Tongue (tissue), 3 donors: ENCODE measurements at places on chromosomes 2 and 18.

DNA sequence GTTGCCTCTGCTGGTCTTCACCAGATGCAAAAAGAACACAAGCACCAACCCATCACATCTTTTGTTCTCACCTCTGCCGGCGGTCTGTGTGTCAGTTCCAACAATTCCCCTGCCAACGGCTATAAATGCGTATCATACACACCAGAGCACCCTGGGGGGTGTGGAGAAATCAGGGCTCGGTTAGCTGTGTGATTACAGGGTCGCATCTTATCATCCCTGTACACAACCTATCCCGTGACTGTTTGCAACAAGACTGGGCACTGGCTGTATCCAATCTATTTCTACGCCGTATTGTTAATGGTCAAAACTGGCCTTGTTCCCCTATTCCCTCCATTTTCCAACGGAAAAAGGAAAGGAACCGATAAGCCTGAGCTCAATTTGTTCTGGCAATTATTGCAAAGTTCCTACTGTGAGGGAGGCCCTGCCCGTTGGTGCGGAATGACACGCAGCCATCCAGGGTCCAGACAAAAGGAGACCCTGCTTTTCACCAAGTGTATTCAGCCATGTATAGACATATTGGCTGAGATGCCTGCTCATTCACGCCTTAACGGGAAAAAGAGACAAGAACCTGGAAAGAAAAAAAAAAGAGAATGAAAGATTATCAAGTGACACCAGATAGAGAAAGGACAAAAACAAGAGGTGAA, 136.9 kb downstream of the CDH20 start:
- no peak for DNase-seq

DNA sequence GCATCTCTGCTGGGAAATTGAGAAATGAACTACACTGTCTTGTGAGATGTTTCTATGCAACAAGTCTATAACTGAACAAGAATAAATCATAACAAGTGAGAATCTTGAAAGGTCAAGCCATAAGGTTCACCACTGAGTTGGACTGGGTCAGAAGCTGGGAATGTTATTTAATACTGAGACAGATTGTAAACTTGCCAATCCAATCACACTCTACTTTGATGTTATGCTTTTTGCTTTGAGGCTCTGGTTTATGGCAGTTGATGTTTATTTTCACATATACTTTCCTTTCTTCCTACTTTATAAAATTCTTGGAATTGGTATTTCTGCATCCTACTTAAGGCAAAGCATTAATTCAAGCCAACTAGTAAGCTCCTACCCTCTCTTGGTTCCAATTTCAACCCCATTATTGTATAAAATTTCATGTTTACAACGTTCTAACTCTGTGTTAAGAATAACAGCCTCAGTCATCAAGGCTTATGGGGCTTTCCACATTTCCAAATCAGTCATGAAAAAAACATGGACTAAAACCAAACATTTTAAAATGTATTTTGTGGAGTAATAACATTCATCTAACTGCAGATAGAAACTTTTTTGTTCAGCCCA, 533.4 kb downstream of the NYAP2 start:
- no peak for DNase-seq

DNA sequence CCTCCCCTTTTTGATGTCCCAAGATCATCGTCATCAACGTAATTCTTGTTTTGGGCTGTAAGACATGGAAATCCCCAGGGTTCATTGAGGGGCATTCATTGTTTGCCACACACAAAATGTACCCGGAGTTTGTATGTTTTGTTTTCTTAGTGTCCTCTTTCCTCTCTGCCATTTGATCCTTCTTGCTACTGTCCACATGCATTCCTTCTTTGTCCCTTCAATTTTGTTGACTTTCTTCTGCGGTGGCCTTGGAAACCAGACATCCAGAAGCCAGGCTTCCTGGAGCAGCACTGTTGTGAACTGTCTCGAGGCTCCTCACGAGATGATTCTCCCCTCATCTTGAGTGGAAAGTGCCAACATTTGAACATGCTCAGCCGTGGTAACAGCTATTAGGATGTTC, 24.8 kb downstream of the IGFBP2 start:
- DNase-seq = no peak

GRCh38 chr2:176409671-176410070, 140.4 kb downstream of the MTX2 start:
- DNase-seq = no peak

- peak; percentile 50 for DNase-seq
These were observed 76.0 kb downstream of the EMX1 start for GRCh38 chr2:72993147-72993932.

DNA sequence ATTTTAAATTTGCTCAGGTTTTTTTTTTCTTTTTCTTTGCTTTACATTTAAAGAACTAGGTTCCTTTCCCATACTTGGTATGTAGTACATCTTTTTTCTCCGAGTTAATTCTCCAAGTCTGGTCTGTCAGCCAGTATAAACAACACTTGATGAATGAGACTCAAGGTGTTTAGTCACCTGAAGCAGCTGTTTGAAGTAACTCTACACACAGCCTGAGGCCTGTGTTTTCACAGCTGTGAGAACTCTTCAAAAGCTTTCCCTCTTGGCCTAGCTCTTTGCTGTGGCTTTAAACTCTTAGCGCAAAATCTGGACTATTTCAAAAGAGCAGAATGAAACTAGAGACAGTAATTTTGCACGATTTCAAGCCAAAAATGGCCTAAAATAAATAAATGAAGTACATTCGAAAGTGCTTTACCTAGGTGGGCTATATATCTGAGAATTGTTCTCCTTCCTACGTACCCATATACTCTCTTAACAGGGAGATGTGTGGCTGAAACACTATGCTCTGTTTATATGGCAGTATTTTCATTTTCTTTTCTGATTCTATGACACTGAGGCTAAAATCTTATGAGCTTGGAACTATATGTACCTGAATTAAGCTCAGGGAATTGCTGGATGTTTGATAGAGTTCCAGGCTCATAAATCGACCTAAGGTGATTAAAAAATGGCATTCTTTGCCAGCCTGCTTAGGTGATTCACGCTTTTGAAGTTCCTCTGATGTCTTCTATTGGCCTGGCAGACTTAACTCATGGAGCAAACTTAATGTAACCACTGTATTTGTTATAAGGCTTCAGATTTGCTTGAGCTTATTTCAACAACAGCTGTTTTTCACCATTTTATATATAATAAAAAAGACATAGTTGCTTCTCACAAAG, 1044.1 kb upstream of the ZEB2 start:
- peak; percentile 87 for DNase-seq

DNA sequence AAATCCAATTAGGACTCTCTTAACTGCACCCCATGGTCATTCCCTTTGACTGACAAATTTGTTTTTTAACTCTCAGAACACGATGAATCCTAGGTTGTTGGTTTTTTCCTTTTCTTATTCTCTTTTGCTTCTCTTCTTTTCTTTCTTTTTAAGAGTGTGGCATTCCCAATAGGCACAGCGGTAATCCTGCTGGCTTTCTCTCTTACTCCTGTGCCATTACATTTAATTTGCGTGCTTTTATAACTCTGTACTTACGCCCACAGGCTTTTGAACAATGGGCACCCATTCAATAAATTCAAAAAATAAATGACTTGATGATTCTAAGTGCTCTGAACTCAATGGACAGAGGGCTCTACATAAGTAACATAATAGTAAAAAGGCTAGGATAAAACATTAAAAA, 189.0 kb upstream of the SMAD7 start:
- no peak for DNase-seq
